ENCODE measurements at places on chromosomes 3 and 15.

DNA sequence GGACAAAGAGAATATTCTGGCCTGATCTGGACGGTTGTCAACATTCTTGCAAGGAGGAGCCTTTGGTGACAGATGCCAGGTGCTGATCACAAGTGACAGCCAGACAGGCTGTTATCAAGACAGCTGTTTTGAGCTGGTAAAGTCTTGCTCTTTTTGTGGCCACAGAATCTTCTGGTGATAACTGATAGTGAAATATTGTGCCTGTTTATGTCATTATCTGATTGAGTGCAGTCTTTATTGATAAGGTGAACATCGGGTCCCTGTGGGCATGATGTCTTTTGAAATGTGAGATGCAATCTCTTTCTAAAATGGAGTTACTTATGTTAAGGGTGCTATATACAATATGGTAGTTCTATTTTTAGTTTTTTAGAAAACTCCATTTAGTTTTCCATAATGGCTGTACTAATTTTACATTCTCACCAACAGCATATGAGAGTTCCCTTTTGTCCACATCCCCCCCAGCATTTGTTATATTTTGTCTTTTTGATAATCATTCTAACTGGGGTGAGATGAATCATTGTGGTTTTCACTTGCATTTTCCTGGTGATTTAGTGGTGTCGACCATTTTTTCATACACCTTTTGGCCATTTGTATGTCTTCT lies 10.7 kb downstream of the CEP63 start:
- no peak for DNase-seq

GRCh38 chr3:18135060-18135814 lies 289.9 kb downstream of the SATB1 start:
- DNase-seq = no peak

GRCh38 chr3:118618247-118619040 lies 416.2 kb downstream of the IGSF11 start:
- no peak for DNase-seq

DNA sequence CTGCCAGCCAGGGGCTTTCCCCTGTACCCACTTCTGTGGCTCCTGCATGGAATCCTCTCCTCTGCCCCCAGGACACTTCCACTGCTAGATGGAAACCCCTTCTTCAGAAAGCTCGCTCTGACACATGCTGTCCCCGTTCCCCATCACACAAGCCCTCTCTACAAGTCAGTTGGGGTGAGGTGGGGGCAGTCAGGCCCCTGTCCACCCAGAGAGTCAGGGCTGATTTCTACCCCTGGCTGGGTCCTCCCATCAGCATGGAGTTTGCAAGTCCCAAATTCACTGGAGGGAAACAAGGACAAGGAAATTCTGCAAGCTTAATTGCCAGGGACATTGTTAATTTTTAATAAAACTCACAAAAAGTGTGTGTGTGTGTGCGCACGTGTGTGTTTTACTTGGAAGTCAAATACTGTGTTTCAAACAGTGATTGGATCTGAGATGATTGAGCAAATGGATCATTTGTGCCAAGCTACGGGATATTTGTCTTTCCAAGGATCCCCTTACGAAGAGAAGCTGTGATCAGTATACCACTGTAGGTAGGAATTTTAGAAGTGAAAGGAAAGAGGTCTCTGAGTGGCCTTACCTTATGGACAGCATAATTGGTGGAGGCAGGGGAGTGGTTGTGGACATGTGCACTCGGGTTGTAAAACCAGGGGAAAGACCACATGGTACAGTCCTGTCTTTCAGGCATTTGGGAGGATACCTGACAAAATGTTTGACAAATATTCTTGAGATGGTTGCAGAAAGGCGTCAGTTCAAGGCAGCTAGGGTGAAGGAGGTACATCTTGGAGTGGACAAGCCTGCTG lies 1.5 kb upstream of the AMOTL2 start:
- no peak for DNase-seq

GRCh38 chr3:136919799-136920580 lies 37.8 kb upstream of the IL20RB start:
- no peak for DNase-seq

GRCh38 chr3:43126536-43126935 lies 20.7 kb upstream of the POMGNT2 start:
- no peak for DNase-seq

- peak; percentile 89 for DNase-seq
Observed at GRCh38 chr15:67254238-67255175, at the start of the genes AAGAB and IQCH. TSS of gene AAGAB (minus strand) at chr15:67254661. CDS start at chr15:67254631, 30 bp downstream. TSS of gene IQCH (plus strand) at chr15:67254786. CDS start at chr15:67254897, 111 bp downstream.

DNA sequence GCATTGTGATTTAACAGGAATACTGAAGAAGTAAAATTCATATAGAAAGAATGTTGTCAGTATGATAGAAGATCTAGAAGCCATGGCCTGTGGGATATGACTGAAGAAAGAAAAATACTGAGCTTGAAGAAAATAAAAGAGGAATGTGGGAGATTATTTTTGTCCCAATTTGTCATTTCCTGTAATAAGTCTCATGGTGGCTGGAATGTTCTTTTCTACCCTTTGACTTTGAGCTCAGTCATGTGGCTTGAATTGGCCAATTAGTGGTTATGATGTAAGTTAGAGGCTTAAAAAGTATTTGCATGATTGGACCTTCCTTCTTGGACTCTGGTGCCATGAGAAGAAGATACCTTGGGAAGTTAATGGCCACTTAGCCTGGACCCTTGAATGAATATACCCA lies 14.1 kb downstream of the APH1B start:
- no peak for DNase-seq

- no peak for DNase-seq
Observed at GRCh38 chr3:61829722-61830350, 268.5 kb downstream of the PTPRG start.

DNA sequence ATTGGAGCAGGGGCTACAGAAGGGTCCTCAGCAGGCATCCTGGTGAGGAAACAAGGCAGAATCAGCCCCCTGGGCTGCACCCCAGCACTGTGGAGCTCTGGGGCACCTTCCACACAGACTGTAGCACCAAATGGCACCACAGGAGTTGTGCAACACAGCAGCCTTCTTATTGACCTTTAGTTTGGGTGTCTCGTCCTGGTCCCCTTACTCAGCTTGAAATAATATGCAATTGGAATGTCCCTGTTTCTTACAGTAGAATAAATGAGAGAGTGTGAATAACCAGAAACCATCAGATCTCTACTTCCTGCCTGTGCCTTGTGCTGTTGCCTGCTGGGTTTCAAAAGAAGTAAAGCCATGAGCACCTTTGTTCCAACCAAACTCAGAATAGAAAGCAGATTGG lies 44.5 kb downstream of the RPLP1 start:
- DNase-seq = no peak

- no peak for DNase-seq
Observed at GRCh38 chr3:37970802-37971201, 19.8 kb upstream of the VILL start.

DNA sequence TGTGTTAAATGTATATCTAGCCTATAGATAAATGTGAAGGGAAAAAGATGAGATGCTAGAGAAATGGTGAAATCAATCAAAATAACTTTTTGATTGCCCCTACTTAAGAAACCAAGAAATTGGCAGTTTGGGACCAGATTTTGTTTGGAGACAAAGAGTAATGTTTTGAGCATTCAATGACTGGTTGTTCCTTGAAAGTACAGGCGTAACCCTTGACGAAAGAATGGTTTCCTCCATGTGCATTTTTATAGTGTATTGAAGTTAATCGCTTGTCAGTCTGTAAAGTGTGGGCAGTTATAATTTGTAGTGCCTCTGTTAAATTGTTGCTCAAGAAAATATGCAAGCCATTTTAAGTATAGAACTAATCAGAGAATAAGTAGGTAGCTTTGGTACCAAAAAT lies 1.2 kb downstream of the KIF23 start:
- DNase-seq = no peak

GRCh38 chr3:191383124-191383523 lies 52.8 kb upstream of the UTS2B start:
- DNase-seq = no peak

- DNase-seq = no peak
Observed at GRCh38 chr3:123486460-123486859, 37.6 kb upstream of the ADCY5 start.

- DNase-seq = no peak
Observed at GRCh38 chr3:42720126-42720525, 17.5 kb upstream of the HHATL start.

GRCh38 chr15:36370731-36371112 lies 208.7 kb upstream of the CDIN1 start:
- no peak for DNase-seq

GRCh38 chr15:25803541-25803940 lies 59.6 kb downstream of the ATP10A start:
- no peak for DNase-seq

GRCh38 chr3:126533506-126533905 lies 9.6 kb downstream of the CHST13 start:
- DNase-seq = no peak

DNA sequence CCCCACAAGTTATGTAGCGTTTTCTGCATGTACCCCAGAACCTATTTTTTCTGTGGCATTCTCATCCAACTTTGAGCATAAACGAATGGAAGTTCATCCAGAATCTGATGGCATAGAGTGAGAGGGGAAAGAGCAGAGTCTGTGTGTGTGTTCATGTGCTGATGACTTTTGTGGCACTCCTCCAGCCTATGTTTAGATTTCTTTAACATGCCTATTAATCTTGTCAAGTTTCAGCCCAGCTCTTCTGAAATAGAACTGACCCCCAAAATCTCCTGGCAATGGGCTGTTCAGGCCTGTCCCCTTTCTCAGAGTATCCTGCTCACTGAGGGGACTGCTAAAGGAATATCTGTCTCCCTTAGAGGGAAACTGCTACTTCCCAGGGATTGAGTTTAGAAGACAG lies 56.4 kb upstream of the NEO1 start:
- no peak for DNase-seq

GRCh38 chr15:72474466-72474911 lies 359 bp downstream of the ARIH1 start:
- peak; percentile 4 for DNase-seq

DNA sequence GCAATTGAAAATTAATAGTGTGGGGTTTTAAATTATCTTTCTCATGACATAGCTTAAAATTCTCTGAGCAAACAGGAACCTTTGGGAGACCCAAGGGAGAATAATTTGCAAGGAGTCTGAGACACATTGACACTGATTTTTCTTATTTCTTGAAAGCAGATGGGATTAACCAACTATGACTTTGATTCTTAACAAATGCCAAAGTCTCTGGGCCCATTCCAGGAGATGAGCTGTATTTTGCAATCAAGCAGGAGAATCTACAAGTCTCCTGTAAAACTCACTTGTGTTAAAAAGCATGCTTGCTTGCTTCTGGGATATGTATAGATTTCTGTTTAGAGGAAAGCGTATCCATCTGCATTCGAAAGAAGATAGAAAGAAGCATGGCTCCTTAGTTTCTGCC lies 71.3 kb upstream of the STT3B start:
- DNase-seq = no peak

GRCh38 chr15:82030176-82030575 lies 15.6 kb downstream of the MEX3B start:
- no peak for DNase-seq

GRCh38 chr3:126488185-126488584 lies 12.5 kb upstream of the ZXDC start:
- DNase-seq = no peak

- no peak for DNase-seq
Observed at GRCh38 chr3:72888546-72889309, 882 bp downstream of the GXYLT2 start.

DNA sequence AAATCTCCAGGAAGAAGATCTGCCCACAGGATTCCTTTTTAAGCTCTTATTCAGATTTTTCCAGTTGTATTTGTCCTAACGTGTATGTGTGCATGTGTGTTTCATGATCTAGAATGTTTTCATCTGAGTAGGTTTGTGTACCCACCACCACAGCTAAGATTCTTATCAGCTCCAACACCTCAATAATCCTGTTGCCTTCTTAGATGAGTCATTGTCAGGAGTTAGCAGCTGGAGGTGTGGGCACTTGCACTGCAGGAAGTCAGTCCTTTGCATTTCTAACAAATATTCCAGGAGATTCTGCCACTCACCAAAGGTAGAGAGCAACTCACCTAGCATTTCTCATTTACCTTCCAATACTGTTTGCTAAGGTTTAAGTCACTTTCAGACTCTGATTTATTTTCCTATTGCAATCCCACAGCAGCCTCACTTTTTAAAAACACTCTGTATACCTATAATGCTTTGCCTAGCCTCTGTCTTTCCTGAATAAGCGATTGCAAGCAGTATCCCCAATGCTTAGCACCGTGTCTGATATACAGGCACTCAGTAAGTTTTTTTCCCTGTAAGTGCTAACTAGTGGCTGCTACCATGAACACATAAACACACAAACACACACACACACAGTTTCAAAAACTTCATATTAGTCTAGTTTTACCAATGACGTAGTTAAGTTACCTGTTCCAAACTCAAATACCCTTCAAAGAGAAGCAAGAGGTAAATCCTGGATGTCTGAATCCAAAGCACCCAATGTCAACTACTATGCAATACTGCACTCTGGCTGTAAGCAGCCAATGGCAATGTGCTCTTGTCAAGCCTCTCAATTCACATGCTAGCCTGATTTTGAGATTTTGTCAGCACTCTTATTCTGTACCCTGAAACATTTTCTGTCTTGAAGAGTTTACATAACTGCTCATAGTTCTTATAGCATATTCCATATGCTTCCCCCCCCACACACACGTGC lies 713.5 kb upstream of the LMCD1 start:
- no peak for DNase-seq

- DNase-seq = no peak
Observed at GRCh38 chr3:61570813-61571212, 9.4 kb downstream of the PTPRG start.

DNA sequence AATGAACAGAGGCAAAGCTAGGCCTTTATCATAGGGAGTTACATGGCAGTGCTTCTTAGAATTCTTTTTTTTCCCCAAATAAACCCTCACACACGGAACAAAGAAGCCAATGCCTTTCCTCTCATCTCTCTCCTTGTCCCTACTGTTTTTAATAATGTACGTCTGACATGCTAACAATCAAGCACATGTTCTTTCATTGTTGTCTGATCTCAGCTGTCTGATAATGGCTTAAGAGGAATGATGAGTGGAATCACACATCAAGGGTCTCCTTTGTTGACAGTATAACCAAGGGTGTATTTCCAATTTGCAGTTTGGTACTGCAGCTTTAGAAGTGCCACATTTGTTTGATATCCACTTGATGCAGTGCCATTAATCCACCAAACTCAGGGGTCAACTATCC lies 34.8 kb upstream of the EPHA3 start:
- DNase-seq = no peak

DNA sequence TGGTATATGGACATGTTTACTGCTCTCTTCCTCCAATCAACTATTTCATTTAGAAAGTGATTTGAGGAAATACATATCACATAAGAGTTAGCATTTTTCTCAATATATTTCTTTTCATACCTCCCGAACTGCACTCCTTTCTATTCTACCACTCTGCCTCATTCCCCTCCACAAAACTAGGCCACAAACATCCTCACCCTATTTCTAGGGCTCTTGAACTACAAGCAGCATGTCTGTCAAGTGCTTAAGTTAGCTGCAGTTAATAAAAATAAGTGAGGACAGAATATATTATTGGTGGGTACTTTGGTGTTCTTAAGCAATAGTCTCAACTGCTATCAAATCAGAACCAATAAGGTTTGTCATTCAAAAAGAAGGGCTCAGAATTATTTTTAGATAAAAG lies 125.1 kb downstream of the CLASP2 start:
- DNase-seq = no peak

- DNase-seq = no peak
Observed at GRCh38 chr3:194255252-194256039, 95.7 kb downstream of the CPN2 start.

GRCh38 chr3:126900859-126901540 lies 81.9 kb upstream of the PLXNA1 start:
- DNase-seq = no peak

- no peak for DNase-seq
Observed at GRCh38 chr3:186124592-186124991, 15.7 kb upstream of the ETV5 start.
